ENCODE measurements at places on chromosomes 7 and 10.

GRCh38 chr7:76512941-76513816, 2.8 kb downstream of the UPK3B start:
- DNase-seq: peak; percentile 41

DNA sequence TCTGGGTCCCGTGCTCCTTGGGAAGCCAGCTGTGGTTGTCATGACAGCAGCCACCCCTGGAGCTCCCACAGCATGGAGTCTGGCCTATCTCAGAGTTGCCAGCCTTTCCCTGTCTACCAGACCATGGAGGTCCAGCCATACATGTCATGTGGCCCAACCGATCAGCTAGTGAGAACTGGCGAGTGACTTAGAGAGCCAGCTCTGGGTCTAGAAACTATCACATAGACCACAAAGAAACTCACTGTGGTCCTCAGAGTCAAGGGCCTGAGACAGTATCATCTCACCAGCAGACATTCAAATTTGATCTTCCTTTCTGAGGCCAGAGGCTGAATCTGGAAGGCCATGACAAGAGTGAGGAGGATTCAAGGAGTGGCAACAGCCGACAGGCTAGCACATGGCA, 223.3 kb upstream of the GPR26 start:
- DNase-seq: no peak

- DNase-seq: no peak
Measured at GRCh38 chr10:88442716-88443115, 140.4 kb downstream of the RNLS start.

GRCh38 chr10:13483073-13483472, 45.7 kb downstream of the BEND7 start:
- no peak for DNase-seq

- no peak for DNase-seq
Measured at GRCh38 chr7:132817949-132818348, 241.7 kb upstream of the PLXNA4 start.

GRCh38 chr10:26550774-26551526, 112.8 kb downstream of the APBB1IP start:
- DNase-seq: no peak

GRCh38 chr7:40644454-40645188, 509.8 kb downstream of the SUGCT start:
- DNase-seq: no peak

GRCh38 chr7:158259141-158259540, 328.5 kb downstream of the PTPRN2 start:
- DNase-seq: no peak

- peak; percentile 57 for DNase-seq
Measured at GRCh38 chr7:130942211-130942964, 208.4 kb upstream of the KLF14 start.

DNA sequence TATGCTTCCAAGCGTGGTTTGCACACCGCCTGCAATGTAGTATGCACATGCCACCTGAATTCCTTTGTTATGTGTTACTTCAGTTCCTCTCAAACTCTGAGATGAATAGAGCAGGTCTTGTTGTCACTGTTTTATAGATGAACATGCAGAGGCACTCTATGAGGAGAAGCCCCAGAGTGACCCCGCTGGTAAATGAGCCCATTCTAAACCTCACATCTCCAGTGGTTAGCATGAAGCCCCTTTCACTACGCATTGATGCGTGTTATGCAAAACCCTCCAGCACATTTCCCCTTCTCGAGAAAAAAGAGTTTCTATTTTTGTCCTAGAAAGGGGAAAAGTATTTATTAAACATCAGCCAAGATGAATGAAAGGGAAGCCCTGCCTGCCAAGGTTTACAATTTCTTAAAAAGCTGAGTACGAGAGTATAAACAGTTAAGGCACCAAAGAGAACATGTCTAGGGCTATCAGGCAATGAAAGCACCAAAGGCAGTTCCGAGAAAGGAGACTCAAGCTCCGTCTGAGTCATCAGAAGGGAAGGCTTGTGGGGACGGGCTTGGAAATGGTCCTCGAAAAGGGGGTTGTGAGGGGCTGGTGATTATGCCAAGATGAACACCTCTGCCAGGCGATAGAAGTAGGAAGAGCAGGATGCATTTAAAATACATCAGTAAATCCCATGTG, 58.7 kb upstream of the PFKP start:
- DNase-seq: no peak
